ENCODE measurements at places on chromosomes 7 and 10.

- no peak for DNase-seq
These were observed 564.5 kb upstream of the GHITM start for GRCh38 chr10:83574770-83575169.

GRCh38 chr10:75076348-75076747, 35.1 kb upstream of the SAMD8 start:
- DNase-seq: no peak

- DNase-seq: no peak
These were observed 455.3 kb downstream of the PLXDC2 start for GRCh38 chr10:20271490-20271889.

- no peak for DNase-seq
These were observed 20.0 kb upstream of the PARP12 start for GRCh38 chr7:140082770-140083169.

DNA sequence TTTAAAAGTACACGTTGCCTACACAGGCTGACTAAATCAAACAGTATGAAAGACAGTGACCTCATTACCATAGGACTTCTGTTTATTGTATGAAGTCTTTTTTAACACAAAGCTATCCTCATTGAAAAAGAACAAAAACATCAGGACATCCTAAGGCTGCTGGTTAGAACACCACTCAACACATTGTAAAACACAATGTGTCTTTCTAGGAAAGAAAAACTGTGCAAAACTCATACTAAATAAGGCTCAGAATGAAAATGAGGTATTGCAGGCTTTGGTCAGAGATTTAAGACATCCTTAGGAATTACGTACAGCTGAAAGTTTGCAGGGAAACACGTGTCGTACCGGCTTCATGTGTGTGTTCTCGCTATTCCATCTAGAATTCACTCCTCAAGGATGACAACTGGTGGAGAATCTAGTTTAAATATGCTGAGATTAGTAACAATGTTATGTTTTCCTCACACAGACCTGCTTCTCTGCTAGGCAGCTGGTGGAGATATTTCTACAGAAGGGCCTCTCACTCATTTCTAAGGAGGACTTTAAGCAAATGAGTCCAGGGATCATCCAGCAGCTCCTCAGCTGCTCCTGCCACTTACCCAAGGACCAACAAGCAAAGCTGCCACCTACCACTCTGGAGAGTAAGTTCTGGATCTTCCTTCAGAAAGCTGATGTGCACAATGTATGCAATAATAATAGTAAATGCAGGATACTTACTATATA, 29.3 kb downstream of the SLC39A12 start:
- no peak for DNase-seq
